ENCODE measurements at places on chromosomes 5 and 9.

GRCh38 chr9:34125681-34126206 lies 754 bp downstream of the DCAF12 start:
- no peak for DNase-seq

GRCh38 chr5:81544351-81545018 lies 150.6 kb upstream of the ACOT12 start:
- no peak for DNase-seq

DNA sequence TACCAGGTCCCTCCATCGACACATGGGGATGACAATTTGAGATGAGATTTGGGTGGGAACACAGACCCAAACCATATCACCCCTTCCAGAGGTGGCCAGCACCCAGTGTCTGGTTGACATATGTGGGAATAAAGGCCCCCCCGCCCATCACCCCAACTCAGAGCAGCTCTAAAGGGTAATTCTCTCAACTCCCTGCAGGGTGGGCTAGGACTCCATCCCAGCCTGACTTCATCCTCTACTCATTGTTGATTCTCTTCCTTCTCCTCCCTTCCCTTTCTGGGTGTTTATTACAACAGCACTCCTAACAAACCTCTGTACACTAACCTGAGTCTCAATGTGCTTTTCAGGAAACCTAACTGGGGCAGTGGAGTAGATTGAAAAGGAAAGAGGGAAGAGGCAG lies 339.9 kb downstream of the ACTL7B start:
- no peak for DNase-seq

DNA sequence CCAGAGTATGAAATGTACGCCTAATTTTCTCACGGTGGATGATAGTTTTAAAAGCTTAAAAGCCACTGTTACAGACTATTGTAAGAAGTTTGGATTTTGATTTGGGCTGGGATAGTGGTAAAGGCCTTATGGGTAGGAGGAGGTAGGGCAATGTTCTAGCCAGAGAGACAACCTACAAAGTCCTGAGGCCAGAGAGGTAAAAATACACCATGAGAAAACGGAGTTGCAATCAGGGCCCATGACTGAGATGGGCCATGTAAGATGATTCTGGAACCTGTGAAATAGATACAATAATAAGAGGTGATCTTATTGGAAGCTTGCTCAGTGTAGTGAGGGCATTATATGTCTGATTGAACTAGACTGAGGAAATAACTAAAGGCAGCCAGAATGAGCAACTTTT lies 188.8 kb downstream of the RFX3 start:
- no peak for DNase-seq

DNA sequence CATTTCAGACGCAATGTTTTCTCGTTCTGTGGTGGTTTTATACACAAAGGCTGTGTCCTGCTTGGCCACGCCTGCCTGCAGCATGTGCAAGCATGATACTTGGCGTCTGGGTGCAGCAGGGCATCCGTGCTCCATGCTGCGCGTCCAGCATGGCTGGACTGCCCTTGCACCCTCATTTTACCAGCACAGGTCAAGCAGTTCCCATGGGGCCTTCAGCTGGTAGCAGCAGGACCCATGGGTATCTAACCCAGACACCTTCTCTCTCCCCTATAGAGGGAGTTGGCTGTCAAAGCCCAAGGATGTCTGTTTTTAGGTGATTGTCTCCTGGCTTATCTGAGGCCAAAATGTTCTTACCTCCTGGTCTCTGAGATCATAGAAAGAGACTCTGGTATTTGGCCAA lies 158.3 kb upstream of the PITX1 start:
- DNase-seq = no peak

GRCh38 chr5:41410307-41410706 lies 100.1 kb downstream of the PLCXD3 start:
- DNase-seq = no peak

DNA sequence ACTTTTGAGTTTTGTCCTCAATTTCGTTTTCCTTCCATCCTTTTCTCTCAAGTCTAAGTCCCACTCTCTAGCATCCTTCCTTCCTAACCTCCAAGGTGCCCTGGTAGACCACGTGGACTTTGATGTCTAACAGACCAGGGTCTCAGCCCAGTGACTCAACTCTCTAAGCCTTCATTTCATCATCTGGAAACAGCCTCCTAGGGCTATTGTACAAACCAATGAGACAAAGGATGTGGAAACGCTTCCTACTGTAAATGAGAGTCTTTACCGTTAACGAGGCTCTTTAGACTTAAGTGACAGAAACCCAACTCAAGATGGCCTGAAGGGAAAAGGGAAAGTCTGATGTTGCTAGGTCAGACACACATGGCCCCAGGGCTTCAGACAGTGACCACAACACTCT lies 49.2 kb upstream of the CPLX2 start:
- DNase-seq = no peak

DNA sequence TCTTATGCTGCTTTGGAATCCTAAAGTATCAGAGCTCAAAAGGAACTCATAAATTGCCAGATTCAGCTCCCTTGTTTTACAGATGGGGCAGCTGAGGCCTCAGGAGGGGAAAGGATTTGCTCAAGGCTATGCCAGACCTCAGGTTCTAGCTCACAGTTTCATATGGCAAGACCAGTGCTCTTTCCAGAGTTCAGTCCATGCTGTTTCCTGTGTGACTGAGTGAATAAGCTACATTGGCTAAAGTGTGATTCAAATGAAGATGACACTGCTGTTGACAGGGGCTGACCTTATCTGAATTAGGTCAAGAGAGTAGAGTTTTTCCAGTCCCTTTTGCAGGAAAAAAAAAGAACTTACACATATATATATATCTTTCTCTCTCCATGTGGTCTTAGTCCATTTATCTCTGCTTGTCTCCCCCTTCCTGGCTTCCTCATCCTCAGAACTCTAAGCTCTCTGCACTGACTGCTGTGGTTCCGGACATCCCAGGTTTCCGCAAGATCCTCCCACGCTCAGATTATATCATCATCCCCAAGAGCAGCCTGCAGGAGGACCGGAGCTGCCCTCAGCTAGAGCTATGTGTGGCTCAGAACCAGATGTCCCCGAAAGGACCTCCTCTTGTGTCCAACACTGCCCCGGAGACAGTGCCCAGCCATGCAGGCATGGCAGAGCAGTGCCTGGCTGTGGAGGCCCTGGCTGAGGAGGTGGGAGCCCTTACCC lies 9.3 kb downstream of the HMGXB3 start:
- DNase-seq = no peak

GRCh38 chr9:123326662-123327093 lies 29.3 kb upstream of the CRB2 start:
- no peak for DNase-seq

DNA sequence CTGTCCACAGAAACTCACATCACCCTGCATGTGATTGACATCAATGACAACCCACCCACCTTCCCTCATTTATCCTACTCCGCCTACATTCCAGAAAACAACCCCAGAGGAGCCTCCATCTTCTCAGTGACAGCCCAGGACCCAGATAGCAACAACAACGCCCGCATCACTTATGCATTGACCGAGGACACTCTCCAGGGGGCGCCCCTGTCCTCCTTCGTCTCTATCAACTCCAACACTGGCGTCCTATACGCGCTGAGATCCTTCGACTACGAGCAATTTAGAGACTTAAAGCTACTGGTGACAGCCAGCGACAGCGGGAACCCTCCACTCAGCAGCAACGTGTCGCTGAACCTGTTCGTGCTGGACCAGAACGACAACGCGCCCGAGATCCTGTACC lies 1.7 kb downstream of the PCDHGA3 start:
- no peak for DNase-seq

- no peak for DNase-seq
These were observed 87.5 kb downstream of the FANCC start for GRCh38 chr9:95230046-95230445.

DNA sequence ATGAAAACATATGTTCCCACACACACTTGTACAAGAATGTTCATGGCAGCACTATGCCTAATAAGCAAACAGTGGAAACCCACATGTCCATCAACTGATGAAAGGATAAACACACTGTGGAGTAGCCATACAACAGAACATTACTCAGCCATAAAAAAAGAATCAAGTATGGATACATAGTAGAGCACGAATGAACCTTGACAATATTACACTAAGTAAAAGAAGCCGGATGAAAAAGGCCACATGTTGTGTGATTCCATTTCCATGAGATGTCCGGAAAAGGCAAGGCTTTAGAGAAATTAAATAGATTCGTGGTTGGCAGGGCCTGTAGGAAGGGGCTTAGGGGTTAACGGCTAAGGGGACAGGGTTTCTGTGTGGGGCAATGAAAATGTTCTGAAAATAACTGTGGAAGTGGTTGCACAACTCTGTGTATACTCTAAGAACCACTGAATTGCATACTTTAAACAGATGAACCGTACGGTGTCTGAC lies 51.4 kb downstream of the COL23A1 start:
- peak; percentile 22 for DNase-seq

DNA sequence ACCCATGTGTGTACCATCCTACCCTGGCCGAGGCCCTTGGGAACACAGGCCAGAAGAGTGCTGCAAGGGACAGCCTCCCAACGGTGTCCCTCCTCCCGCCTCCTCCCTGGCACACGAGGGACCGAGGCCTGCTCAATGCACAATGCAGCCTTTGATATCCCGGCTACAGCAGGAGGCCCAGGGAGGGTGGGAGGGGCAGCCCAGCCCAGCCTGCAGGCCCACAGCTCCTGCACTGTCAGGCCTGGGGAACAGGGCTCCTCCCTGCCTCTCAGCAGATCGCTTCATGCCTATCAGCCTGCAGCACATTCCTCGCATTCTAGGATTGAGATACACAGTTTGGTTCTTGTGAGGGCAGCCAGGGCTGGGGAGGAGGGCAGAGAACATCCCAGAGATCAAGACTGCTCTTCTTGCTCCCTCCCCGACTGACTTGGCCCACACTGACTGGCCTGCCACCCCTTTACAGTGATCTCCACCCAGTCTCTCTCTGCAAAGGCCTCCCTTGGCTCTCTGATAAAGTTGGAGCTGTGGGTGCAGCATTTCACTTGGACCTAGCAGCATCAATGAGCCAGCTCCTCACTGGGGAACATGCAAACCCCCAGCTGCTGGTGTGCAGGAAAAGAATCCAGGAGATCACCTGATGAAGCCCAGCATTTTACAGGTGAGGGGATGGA lies at the start of gene SH3TC2:
TSS of gene SH3TC2 (minus strand) at position 46 of the 671 bp plus-strand sequence. CDS start at position 6, 40 bp downstream.
- no peak for DNase-seq

- no peak for DNase-seq
These were observed 95.3 kb downstream of the RGS3 start for GRCh38 chr9:113558632-113559502.

DNA sequence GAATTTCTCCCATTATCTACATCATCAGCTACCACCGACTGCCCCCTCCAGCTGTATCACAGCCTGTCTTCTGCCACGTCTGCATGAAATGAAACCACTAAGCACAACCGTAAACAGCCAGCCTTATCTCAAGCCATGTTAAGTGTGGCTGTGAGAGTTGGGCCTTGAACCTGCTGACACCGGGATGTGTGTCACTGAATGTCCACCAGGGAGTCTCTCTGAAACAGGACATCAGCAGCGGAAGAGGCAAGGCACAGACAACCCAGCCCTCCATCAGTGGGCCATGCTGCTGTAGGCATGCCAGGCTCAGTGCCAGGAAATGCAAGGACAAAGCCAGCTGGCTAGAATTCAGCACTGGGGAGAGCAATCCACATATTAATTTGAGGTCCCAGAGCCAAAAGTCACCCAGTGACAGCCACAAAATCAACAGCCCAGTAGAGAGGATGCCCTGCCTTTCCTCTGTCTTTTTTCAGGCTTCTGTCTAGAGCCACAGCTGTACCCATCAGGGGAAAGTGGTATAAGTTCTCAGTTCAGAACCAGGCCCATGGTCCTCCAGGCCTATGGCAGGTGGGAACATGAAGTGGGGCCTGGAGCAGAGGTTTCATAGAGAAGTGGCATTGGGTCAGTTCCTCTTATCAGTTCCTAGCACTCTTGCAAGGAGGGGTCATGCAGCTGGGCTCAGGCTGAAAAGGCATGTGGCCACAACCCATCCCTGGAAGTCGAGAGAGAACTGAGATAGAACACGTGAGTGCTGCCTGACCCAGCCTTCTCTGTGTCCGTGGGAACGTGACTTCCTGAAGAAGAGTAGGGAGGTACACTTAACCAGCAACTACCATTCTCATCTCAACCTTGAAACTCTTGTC lies 199.4 kb downstream of the ESM1 start:
- DNase-seq = no peak

DNA sequence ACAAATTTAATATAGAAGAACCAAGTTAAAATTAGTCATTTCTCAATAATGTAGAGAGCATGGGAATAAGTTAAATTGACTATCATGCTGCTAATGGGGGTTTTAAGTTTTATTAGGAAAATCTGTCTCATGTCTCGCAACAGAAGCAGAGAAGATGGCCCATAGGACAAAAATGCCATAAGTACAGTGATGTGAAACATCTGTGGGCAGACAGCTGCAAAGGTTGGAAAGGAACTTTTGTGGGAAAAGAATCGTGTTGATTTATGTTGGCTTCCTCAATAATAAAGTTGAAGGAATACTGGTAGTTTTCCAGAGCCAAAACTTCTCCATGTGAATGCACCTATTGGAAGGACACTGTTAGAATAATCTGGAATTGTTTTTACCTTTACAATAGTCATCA lies 44.8 kb downstream of the VCAN start:
- no peak for DNase-seq

DNA sequence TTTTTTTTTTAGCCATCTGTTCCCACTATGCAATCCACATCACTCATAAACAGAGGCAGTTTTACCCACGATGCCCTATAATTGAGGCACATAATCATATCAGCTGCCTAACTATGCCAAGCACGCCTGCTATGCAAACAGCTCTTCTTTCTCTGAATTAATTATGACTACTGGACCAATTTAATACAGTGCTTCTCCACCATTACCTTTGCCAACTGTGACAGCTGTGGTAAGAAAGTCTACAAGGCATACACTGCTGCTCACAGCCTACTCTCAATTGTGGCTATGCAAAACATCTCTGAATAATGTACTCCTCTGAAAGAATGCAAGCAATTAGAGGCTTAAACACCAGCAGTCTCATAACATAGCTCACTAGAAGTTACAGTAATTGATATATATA lies 97.1 kb downstream of the DTWD2 start:
- no peak for DNase-seq

- no peak for DNase-seq
These were observed 8.2 kb downstream of the DNM1 start for GRCh38 chr9:128211186-128211980.

- DNase-seq = no peak
These were observed 290 bp upstream of the ZDHHC11 start for GRCh38 chr5:851076-851475.

- DNase-seq = no peak
These were observed 68.9 kb upstream of the EQTN start for GRCh38 chr9:27365707-27366376.

- DNase-seq = no peak
These were observed 64.7 kb upstream of the GRAMD2B start for GRCh38 chr5:126358525-126358924.

DNA sequence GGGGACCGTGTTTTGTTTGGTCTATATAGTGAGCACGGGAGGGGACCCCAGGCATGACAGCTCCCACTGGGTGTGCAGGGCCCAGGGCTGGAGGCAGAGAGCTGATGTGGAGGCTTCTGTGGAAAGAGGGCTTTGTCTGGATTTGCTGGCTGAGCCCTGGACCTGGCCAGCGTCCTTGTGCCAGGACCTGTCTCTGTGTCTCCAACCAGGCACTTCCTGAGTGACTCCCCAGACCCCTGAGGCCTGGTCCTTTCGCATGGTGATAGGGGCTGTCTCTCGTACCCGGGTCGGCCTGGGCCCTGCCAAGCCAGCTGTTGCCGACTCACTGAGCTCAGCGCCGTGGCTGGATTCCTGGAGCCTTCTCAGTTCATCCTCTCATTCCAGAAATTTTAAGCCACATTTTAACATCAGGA lies 77.6 kb downstream of the ADAMTS2 start:
- no peak for DNase-seq

- no peak for DNase-seq
These were observed 7.1 kb upstream of the TEX48 start for GRCh38 chr9:114688909-114689610.
